ENCODE measurements at places on chromosomes 2 and 18.

DNA sequence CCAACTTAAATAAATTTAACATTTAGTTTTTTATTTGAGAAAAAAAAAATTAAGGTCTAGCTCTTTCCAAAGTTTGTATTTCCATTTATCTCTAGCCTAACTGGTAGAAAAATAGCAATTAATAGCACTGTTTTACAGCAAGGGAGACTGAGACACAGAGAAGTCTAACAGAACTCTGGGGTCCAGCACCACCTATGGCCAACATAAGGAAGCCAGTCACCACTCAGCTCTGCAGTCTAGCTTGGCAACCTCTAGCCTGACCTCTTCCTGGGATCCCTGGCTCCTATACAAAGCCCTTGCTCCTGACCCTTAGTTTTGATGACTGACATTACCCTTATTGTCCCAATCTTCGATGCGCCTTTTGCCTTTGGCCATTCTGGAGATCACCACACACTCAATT lies 114.1 kb upstream of the TLK1 start:
- DNase-seq = no peak

DNA sequence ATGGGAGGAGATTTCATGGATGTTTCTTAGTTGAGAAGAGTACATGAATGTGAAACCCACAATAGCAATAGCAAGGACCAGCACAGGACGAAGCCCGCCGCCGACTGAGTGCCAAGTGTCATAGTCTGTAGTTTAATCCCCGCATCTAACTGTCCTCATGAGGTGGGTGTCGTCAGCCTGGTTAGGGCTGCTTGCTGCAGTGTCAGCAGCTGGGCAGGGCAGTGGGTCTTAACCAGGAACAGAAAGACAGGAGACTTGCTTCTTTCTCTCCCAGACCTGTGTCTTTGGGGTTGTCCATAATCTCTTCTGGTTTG lies 146.6 kb downstream of the VAPA start:
- DNase-seq = no peak

DNA sequence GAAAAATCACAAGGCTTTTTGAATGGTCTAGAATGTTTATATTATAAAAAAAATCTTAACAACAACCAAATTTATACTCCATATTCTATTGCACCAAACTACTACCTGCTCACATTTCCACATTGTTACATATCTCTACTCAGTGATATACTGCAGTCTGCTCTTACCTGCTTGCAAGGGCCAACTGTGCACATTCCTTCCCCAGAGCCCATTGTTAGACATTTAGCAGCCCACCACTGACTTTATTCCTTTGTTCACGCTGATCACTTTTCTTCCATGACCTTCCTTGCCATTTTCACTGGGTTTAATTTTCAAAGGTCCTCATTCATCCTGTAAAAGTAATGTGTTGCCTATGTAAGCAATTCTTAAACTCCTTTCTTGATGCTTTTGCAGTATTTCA lies 109.7 kb upstream of the KCNJ3 start:
- no peak for DNase-seq

DNA sequence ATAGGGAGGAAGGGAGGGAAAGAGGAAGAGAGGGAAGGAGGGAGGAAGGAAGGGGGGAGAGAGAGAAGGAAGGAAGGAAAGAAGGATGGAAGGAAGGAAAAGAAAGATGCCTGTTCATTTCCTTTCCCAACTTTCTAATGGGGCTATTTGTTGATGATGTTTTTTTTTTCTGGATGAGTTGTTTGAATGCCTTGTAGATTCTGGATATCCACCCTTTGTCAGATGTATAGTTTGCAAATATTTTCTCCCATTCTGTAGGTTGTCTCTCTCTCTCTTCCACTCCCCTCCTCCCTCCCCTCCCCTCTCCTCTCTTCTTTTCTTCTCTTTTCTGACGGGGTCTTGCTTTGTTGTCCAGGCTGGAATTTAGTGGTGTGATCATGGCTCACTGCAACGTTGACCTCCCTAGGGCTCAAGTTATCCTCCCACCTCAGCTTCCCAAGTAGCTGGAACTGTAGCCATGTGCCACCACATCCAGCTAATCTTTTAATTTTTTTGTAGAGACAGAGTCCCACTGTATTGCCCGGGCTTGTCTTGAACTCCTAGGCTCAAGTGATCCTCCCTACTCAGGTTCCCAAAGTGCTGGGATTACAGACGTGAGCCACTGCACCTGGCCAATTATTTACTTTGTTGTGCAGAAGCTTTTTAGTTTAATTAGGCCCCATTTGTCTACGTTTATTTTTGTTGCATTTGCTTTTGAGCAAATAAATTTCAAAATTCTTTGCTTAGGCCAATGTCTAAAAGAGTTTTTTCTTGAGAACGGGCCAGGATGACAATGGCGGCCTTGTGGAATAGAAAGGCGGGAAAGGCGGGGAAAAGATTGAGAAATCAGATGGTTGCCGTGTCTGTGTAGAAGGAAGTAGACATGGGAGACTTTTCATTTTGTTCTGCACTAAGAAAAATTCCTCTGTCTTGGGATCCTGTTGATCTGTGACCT lies 57.3 kb upstream of the FAM117B start:
- DNase-seq = no peak

- DNase-seq = no peak
Measured at GRCh38 chr2:129908721-129909373, 70.6 kb upstream of the RAB6C start.
